NCI-H187 (cell line): ENCODE measurements at places on chromosomes 1 and 21.

DNA sequence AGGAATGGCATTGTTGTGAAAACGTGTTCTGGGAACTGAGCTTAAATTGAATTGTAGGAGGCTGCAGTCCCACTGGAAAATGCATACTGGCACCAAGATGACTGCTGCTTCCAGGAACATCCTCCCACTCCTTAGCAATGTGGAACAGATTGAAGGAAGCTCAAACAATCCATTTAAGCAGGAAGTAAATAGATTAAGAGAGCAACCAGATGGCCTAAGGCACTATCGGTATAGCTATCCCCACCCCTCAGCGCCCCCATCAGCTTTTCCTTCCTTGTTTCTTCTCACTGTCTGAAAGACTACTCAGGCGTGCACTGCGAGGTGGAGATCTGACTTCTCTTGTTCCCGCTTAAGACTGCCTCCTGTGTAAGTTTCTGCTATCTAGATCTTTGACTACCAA is 4.0 kb upstream of the IFI16 start:
- no peak for DNase-seq

- no peak for DNase-seq
These were observed 266.0 kb downstream of the PTPRU start for GRCh38 chr1:29502225-29502910.

DNA sequence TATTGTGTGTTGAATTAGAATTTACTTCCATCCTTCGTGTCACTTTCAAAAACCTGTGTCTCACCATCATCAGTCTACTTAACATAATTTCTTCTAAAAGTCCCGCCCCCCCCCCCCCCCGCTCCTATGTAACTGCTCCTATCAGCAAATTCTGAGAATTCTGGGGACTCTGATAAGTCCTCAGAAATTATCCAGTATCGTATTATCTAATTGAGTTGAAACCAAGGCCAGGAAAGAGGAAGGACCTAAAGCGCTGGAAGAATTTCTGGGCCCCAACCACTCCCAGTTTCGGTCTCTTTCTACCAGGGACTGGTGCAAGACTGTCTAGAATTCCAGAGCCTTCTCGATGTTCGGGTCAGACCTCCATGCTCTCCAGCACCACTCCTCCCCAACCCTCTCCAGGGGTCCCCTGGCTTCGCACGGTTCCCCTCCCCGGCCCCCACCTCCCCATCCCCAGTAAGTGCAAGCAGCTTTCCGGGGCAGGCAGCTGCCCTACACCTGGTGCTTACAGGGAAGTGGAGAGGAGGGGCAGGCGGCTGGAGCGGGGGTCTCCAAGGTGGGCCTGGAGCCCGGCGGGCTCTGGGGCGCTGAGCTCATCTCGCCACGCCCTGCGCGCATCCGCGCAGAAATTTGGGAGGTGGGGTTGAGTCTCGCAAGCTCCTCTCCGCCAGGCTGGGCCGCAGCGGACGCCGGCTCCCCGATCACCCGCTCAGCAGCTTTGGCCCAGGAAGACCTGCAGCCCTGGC is 16.0 kb upstream of the ZNF496 start:
- no peak for DNase-seq

DNA sequence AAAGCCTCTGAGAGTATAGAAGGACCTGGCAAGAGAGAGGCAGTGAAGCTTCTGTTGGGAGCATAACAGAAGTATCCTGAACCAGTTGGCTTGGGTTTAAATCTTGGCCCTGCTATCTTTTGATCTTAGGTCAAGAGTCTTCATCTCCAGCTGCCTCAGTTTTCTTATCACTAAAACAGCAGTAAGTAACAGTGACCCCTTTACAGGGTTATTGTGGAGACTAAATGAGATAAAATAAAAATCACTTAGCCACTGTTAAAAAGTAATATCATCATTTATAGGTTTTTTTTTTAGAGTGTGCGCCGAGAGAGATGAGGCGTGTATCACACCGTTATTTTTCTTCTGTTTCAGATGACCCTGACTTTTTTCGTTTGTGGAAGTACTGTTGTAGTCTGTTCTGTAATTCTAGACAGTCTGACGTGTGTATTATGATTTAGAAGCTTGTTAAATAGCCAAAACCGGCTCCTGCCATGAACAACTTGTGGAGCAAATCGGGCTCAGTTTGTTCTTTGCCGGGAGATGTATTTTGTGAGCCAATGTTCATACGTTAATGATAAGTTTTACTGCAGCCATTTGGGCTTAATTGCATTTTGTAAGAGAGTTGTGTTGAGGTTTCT is 1.1 kb downstream of the THRAP3 start:
- no peak for DNase-seq

DNA sequence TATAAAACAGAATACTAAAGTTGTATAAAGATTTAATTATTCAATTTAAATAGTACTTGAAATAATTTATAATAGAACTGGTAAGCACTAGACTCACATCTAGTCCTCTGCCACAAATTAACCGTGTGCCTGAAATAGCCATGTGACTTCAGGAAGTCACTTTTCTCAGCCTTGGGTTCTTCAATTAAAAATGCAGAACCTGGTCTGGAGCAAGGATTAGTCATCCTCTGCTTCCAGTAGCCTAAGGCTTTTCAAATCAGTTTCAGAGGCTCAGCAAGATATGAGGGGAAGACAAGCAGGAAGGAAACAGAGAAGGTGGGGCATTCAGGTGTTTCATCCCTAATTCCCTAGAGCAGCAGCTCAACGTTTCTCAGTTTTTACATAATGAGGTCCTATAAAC is 23.0 kb downstream of the DPH5 start:
- no peak for DNase-seq

DNA sequence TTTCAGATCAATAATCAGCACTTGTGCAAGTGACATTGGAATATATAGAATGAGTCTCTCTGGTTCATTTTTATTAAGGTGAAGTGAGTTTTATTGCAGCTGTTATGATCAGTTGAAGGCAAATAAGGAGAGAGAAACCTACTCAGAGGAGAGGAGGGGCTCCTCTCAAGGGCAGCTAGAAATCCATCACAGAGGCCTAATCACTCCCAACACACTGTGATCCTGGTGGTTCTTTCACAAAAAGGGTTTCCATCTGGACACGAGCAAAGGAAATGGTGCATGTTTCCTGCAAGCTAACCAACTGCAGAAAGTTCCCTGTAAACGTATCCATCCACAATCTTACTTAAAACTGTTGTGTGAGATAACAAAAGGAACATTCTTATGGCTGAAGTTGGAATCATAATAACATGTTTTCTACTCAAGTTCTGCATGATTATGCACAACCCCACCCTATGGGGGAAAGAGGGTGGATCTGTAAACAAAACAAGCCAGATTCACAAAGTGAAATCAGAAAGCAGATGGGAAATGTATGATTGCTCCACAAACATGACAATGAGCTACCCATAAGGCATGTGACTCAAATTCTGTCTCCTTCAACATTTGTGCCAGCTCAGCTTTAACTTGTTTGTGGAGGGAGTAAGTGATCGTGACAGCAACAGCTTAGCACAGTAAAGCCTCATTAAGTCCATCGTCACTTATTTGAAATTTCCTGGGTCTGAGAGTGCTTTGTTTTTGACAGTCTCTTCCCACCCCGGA is 141.2 kb upstream of the ST6GALNAC5 start:
- no peak for DNase-seq

DNA sequence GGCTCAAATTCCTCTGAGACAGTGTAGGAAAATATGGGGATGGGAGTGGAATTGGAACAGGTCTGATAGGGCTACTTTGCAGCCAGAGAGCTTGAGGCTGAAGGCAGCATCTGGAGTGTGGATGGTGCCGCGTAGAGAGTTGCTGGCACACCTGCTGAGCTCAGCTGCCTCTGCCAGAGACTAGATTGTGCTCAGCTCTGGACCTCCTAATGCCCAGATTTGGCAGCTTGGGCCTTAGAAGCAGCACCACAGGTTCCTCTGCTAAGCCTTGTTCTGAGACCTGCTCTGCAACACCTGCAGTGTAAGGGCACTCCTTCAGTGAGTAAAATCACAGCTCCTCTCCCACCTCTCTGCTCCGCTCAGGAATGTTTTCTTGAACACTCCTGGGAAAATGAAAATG is 23.3 kb downstream of the ACOT11 start:
- no peak for DNase-seq

- peak; percentile 89 for DNase-seq
These were observed 25.9 kb downstream of the RHBG start for GRCh38 chr1:156394835-156395461.

DNA sequence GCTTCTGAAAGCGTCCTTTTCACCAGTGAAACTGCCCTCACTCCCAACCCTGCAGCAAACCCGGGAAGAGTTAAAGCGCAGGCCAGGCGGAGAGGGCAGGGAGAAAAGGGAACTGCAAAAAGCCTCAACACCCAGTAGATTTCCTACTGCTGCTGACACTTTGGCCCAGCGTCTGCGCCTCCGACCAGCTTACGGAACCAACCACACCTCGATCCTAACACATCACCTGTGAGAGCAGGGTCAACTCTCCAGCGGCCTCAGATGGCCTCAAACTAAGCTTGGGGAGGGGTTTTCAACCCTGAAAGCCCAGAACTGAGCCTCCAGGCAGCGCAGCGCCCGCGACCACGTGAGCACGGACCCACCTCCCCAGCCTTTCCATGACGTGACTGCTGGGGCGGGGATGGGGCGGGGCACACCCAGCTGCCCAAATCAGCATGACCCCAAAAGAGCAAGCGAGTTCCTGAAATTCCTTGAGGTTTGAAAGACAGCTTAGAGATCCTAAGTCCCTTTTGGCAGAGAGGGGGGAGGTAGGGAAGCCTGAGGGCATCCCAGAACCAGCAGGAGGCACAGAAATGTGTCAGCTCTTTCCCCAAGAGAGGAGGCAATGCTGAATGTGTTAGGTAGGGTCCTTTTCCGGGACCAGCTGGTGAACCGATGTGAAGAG is 59.1 kb downstream of the ITPKB start:
- no peak for DNase-seq

- no peak for DNase-seq
These were observed 27.5 kb upstream of the GPR88 start for GRCh38 chr1:100510451-100510850.

GRCh38 chr1:178127482-178128191 is 33.7 kb downstream of the RASAL2 start:
- DNase-seq, result no peak

- DNase-seq, result no peak
These were observed 17.4 kb downstream of the TCEA3 start for GRCh38 chr1:23407016-23407630.

DNA sequence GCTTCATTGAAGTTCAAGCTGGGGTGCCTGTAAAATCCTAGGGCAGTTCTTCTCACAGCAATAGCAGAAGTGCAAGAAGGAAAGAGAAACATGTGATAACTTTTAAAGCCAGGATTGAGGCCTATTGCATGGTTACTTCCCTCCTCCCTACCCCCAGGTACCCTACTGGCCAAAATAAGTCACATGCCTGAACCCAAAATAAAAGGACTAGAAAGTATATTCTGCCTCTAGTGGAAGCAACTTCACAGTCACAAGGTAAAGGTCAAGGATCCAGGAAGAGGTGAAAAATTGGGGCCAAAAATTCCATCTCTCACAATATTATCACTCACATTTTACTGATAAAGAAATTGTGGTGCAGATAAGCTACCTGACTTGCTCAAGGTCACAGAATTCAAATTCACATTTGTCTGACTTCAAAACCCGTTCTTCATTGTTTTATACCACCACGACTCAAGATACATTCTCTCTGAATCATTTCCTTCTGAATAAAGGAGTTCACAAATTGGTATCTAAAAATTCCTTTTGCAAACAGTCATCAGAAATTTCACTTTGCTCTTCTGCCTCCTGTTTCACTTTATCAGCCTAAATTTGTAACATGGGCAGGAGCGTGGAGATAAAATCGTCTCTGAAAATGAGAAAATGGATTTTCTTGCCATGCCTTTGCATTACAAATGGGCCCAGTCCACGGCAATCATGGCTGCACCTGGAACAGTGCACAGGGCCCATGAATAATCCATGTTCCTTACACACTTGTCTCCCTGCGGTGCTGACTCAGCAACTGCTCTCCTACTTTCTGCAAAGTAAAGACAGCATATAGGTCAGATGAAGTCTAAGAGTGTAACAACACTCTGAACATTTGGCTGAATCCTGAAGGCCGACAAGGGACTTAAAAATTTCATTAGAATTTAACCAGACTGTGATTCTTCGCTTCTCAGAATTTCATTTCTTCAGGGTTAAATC is 485.3 kb upstream of the NFIA start:
- no peak for DNase-seq

- no peak for DNase-seq
These were observed 869 bp downstream of the NAV1 start for GRCh38 chr1:201539561-201540431.

GRCh38 chr1:235253219-235253962 is 74.6 kb downstream of the ARID4B start:
- DNase-seq, result no peak

DNA sequence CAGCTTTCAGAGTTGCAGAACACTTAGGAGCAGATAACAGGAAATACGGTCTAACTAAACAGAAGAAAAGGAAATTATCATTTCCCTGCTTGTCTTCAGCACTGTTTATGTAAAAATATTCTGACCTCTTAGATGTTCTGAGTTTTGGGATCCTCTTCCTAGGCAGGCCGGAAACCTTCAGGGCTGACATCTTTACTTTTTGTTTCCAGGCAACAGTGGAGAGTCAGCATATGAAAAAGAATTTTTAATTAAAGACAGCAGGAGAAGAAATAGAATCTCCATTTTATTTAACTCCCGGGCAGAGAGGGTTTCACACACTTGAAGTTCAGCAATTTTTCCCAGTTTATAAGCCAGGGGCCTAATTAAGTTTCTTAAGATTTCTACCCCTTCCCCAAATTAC is 5.1 kb upstream of the RIPPLY3 start:
- DNase-seq, result no peak

DNA sequence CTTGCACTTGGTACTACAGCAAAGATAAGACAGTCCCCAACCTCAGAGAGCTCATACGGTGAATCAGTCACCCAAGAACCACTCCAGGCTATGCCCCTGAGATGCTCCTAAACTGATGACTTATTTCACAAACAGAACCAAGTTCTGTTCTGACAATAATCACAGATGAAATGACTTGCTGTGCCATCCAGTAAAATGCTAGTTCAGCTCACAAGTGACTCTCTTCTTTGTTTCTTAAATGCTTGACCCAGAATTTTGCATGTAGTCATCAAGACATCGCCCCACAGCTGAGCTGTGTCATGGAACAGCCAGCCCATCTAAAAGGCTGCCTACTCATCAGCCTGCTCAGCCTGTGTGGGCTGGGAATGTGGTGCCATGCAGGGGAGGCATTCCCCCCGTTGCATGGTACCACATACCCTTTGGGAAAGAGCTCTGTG is 6.1 kb upstream of the SLC19A2 start:
- no peak for DNase-seq

DNA sequence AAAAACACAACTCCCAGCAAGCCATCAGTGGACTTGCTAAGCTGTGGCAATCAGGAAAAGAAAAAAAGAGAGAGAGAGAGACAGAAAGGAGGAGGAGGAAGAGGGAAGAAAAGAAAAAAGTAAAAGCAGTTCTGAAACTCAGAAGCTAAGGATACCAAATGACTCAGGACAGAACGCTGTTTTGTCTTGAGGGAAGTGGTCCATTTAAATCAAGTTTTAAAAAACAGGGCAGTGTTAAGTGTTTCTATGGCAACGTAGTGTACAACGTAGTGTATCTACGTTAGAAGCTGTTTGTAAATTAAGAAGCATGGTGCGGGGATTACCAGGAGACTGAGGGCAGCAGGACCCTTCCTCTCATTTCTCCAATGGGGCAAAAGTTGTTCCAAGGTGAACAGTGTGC is 5.8 kb downstream of the ADORA3 start:
- DNase-seq, result no peak
